ENCODE measurements at places on chromosomes 12 and 14.

DNA sequence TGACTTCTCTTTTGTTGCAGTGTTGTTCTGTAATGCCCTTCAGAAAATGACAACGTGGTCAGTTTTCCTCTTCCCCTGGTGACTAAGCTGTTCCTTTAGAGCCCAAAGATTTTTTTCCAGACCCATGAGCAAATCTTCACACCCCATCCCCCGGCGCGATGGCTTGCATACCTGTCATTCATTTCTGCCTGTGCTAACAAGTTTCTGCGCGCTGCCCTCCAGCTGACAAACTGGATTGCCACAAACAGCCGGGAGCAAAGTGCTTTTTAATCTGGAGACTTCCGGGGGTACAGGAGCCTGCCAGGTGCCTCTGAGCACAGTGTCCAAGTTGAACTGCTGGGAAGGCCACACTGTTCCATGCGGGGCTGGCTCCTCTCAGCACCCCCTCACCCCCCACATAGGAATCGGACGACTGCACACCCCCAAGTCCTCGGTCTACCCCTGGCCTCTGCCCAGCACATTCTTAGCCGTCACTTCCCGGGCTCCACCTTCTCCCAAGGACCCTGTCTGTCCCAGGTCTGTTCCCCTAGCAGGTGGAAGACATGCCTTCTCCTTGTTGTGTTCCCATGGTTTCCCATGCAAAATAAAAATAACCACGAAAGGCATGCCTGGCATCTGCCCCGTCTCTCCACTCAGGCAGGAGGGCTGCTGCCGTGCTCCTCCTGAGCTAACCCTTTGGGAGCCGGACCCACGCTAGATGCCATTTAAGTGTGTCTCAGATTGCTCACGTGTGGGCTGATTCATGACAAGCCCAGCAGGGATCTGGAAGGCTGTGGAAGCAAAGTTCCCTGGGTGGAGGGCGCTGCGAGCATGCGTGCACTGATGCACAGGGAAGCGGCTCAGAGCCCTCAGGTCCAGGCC lies 14.1 kb downstream of the RILPL1 start:
- no peak for DNase-seq

DNA sequence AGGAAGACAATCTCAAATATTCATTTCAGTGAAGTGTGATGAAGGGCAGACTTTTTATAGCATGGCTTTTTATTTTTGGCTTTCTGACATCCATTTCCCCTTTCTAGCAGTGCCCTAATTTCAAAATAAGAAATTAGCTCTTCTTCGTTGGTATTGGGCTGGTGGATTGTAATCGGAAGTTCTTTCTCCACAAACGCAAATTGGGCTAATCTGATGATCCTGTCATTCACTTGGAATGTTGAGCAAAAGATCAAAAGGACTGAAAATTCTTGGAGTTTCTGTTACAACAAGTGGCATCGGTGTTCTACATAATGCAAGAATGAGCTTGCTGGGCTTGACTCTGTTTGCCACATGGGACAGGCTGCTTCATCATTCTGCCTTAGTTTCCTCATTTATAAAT lies 1182.8 kb downstream of the FLRT2 start:
- no peak for DNase-seq

DNA sequence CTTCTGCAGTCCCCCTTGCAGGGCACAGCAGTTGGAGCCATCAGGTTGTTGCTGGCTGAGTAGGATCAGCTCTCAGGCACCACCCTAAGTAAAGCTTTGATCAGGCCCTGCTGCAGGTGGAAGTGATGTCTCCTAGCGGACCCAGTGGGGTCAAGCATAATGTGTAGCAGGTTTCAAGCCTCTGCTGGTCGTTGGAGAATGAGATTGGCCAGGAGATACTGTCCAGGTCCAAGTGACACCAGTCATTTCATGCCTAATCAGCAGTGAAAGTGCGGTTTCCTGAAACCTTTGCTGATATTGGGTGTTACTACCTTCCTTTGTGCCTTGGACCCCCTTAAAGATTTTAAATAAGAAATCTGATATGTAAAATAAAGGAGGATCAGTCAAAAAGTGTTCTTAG lies 72.6 kb downstream of the SUSD6 start:
- no peak for DNase-seq

DNA sequence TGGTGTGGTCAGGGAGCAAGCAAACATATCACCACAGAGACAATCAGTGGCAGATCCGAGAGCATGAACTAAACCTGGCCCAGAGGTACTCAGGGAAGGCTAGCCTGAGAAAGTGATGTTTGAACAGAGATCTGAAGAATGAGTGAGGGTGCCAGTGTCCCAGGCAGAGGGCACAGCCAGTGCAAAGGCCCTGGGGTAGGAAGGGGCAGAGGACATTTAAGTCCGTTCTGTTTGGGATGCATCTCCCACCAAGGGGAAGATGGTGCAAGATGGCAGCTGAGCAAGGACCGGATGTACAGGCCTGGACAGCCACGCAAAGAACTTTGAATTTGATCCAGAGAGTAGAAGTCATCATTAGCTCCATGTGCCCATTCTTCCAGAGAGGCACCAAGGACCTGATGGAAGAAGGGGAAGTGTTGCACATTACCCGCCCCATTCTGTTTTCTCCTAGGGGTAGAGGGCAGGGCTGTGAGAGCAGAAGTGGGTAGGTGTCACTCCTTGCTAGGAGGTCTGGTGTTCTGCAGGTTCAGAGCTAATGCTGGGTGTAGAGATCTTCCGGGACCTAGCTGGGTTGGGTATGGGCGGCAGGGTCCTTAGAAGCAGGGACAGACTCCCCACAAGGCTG lies 3.9 kb downstream of the DTX1 start:
- no peak for DNase-seq

- DNase-seq, result no peak
These were observed 20.0 kb downstream of the NFKBIA start for GRCh38 chr14:35384455-35385041.

- DNase-seq, result no peak
These were observed 9.7 kb downstream of the SCARB1 start for GRCh38 chr12:124853781-124854636.

DNA sequence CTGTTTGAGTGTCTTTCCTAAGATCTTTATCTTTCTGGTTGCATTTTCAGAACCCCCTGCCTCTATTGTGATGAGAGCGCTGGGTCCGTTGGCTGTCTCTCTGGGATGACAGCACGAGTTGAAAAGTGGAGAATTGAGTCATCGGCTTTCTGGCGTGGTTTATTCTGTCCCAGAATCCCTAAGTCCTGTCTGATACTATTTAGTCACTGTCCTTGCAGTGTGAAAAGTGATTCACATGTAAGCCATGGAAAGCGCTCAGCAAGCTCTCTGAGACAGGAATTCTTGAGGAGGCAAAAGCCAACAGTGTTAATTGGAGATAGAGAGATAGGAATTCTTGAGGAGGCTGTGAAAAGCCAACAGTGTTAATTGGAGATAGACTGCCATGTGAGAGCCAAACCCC lies 121.7 kb downstream of the CHST11 start:
- DNase-seq, result no peak

GRCh38 chr12:4307593-4308333 lies 13.2 kb upstream of the TIGAR start:
- no peak for DNase-seq

DNA sequence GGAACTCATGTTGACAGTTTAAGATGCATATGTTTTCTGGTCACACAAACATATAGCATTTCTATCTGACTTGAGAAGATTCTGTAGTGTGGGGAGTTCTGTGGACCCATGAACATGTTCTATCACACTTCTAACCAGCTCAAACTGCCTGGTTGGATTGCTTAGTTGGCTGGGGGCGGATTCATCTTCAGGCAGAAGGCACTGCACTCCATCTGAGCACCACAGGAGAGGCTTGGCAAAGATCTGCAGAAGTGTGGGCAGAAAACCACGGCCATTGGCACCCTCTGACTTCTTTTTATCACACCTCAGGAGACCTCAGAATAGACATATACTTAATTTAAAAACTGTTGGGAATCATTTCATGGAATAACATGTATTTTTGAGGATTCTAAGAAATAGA lies 68.5 kb downstream of the LIN7A start:
- DNase-seq, result no peak

GRCh38 chr12:31846405-31846804 lies 112.8 kb upstream of the RESF1 start:
- DNase-seq, result no peak

DNA sequence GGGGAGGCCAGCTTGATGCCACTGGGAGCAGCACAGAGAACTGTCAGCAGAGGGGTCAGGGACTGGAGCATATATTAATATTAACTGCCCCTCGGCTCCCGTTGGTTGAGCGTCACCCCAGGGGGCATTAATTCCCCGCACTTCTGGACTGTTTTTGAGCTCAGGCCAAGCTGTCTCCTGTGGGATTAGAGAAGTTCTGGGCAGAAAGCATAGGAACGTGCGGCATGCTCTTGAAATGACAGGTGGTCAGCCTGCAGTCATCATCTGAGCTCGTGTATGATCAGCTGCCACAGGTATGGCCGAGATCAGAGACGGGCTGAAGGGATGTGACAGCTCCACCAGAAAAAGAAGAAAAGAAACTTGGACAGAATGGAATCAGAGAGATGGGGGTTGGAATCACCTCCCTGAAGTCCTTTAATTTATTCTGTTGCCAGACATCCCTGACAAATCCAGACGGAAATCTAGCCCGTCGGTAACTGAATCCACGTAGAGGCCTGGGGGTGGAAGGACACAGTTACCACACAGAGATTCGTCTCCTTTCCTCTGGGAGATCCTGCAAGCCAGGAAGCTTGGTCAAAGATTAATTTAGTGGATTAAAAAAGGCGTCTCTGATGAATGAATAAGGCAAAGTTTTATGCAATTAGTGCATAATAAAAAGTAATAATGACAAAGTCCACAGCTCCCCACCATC lies 23.6 kb downstream of the NR1H4 start:
- no peak for DNase-seq

DNA sequence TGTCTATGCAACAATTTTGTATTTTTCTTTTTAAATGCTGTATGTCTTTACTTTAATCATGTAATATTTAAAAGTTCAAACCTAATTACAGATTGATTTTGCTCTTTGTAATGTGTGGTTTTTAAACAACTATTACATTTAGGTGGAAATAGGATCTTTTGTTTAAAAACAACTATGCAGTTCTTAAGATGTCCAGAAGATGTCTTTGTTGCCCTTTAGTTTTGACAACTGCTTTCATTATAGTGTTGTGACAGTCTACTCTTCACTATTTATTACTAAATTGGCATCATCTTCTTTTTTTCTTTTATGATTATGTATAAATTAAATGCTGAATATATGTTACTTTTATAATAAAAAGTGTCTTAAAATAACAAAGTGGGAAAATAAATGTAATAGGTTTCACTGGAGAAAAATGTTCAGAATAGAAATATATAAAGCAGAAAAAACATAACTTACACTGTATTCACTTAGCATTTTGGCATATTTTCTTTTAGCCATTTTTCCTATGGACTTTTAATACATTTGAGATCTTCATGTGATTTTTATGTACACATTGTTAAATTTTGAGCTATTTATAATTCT lies 27.1 kb upstream of the PCNX4 start:
- DNase-seq, result no peak

- no peak for DNase-seq
These were observed 188.3 kb upstream of the SLC38A2 start for GRCh38 chr12:46560874-46561273.

GRCh38 chr12:32893458-32893857 lies 3.1 kb downstream of the PKP2 start:
- DNase-seq, result no peak

- DNase-seq, result no peak
These were observed 124.8 kb upstream of the MAP1LC3B2 start for GRCh38 chr12:116434155-116435011.

DNA sequence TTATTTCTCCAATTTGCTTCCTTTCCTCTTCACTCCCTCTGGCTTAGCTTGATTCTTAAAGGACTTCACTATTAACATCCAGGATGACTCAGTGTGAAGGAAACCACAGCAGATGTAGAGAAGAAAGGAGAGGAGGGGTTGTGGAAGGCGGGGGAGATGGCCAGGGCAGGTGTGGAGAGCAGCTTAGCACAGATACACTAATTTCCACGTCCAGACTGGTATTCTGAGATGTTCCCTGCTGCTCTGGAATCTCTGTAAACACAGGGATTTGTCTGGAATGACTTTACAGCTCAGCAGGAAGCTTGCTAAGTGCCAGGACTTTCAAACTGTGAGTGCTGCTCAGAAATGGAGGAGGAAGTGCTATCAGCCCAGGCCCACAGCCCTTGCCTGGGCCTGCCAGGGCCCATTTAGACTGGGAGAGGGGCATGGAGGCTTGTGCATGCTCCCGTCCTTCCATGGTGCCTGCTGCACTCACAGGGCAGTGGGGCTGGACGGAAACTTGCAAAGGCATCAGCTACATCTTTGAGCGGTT lies 202.5 kb upstream of the DDHD1 start:
- no peak for DNase-seq

- DNase-seq, result no peak
These were observed 55.5 kb downstream of the FGD4 start for GRCh38 chr12:32454866-32455265.

DNA sequence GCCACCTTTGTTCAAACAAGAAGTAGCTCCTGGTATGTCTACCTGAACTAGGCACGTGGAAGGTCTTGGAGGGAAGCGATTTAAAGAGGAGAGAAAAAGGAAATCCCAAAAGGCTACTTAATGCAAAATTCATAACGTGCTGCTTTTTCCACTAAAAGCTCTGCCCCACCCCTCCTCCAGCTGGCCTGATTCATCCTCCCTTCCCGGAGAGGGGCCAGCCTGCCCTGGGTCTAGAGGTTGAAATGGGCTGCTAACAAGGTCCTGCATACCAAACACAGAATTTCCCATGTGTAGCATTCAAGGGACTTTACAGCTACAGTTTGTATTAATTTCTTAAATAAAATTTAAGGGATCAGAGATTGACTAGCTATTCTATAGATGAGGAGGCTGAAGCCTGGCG lies 83.2 kb downstream of the KNTC1 start:
- DNase-seq, result no peak

DNA sequence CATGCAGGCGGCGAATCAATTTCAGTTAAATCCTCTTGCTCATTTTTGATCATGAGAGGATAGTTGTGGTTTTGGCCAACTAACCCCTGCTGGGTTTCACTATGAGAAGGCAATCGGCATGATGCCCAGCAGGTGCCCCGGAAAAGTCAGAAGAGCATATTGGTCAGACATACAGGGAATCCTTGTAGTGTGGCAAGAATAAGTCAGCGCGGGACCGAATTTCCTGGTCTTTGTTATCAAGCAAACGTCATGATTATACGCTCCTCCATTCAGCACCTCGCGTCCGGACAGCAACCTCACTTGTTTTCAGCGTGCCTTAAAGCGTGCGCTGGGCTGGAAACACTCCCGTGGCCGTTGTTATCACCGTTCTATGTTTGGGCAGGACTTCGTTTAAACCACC lies 1.8 kb downstream of the TBC1D30 start:
- DNase-seq, result no peak

GRCh38 chr14:34983786-34984185 lies 994 bp downstream of the SRP54 start:
- no peak for DNase-seq

DNA sequence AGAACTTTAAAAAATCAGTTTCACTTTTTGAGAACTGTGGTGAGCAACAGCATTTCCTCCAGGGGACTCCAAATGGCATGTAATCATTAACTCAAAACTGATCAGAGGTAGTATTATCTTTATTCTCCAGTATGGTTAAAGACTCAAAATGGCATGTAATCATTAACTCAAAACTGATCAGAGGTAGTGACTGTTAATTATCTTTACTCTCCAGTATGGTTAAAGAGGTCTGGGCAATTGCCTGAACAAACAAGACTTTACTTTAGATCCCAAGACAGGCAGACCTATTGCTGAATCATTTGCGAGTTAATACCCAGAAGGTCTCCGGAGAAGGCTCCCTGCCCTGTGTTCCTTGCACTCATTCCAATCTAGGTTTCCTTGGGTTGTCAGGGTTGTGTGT lies 6.6 kb upstream of the ACADS start:
- no peak for DNase-seq

All from KG1 (cell line).